ENCODE measurements at places on chromosomes 5 and 9.

DNA sequence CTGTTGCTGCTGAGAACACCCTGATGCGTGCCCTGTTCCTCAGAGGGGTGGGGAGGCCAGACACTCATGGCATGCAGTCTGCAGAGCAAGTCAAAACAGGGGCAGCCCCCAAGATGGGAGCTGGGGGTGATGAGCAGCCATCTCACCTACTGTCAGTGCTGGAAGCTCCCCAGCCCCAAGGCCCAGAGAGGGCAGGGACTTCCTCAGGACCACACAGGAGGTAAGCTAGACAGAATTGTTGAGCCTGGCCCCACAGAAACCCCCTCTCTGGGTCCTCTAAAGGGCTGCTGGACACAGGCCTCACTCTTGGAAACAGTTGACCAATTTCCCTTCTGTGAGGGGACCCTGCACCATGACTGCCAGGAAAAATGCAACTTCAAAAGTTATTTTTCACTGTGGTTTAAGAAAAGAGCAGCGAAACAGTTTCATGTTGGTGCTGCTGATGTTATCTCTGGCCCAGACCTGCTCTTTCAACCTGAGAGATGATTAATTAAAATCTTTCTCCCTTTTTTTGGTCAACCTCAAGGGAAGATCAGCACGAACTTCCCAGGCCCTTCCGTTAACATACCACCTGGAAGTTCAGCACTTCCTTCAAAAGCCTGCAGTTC, 9.6 kb downstream of the CSF2 start:
- DNase-seq = no peak

DNA sequence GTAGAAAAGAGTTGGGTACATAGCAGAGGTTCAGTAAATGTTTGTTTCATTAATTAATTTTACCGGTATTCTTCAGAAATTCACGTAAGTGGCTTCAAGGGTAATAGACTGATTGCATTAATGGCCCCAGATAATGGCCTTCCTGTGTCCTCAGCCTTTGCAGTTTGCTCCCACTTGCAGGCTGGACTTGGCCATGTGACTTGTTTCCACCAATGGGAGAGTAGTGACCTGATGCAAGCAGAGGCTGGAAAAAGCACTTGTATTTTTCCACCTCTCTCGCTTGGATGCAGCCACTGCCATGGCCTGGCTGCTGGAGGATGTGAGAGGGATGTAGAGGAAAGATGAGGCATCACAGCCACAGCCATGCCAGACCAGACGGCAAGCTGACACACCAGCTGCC, 480.9 kb downstream of the CDK5RAP2 start:
- DNase-seq = no peak

DNA sequence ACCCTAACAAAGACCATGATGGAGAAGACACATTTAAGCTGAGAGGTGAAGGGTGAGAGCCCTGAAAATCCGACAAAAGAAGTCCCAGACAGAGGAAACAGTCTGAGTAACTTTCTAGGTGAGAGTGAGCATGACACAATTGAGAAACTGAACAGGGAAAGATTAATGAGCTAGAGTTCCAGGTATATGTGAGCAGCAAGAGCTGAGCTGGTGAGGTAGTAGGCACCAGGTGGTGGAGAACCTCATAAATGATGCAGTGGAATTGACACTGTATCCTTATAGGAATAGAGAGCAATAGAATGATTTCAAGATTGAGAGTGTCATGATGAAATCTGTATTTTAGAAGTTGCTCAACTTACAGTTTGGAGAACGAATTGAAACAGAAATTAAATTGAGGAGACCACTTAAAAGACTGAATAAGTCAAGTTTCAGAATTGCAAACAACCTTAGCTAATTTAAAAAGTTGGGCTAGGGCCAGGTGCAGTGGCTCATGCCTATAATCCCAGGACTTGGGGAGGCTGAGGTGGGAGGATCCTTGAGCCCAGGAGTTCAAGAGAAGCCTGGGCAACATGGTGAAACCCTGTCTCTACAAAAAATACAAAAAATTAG, 89.8 kb downstream of the NREP start:
- no peak for DNase-seq

GRCh38 chr9:13064676-13065075, 214.8 kb downstream of the MPDZ start:
- no peak for DNase-seq

DNA sequence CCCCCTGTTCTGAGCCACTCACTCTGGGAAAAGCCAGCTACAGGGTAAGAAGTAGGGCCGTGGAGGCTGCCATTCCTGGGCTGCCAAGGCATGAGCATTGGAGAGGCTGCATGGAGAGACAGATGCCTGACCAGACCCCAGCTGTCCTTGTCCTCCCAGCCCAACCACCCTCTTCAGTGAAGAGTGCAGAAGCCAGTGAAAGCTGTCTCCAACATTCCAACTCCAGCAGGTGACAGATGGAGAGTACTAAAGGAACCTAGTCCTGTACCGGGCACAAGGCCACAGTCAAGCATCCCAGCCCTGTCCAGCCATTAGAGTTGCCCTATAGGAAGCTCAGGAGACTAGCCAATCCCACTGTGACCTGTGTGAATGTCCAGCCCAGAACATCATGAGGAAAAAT, 165.1 kb downstream of the DIRAS2 start:
- no peak for DNase-seq

- no peak for DNase-seq
These were observed 124.9 kb downstream of the FGF1 start for GRCh38 chr5:142561029-142561428.

- peak; percentile 67 for DNase-seq
These were observed 23.1 kb upstream of the CNOT6 start for GRCh38 chr5:180470966-180471582.

GRCh38 chr9:13424204-13424603, 144.7 kb upstream of the MPDZ start:
- DNase-seq = no peak

- DNase-seq = no peak
These were observed 34.7 kb downstream of the LMNB1 start for GRCh38 chr5:126811515-126812198.

GRCh38 chr5:72326306-72326649, 6.1 kb downstream of the PTCD2 start:
- no peak for DNase-seq

DNA sequence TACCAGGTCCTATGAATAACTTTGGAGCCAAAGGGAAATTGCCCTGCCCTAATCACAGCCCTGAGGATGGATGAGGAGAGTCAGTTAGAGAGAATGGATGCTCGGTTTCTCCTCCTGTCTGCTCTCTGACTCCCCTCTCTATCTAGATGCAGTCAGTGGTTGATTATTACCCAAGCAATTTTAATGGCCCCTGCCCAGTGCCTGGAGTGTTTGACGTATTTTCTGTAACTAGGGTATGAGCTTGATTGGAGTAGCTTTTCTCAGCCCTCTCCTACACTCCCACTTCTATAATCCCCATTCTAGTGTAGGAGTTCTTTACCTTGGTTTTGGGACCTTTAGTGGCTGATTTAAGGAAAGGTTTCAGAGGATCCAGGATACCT, 60.4 kb downstream of the DOCK2 start:
- DNase-seq = no peak

DNA sequence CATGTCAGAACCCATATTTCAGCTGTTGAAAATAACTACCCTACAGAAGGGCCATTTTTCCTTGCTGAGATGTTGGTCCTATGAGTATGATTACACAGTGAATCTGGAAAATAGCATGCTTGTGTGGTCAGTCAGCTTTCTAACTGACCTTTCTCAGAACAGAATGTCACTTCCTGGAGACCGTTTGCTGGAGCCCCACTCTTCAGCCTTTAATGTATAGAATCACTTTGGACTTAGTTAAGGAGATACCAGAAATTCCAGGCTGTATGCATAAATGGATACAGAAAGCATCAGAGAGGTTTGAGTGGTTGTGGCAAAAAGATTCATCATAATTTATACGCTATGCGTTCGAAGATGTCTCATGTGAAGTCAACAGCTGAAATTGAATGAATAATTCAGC, 488.1 kb downstream of the EBF1 start:
- no peak for DNase-seq

GRCh38 chr9:124409410-124409809, 5.8 kb downstream of the PSMB7 start:
- no peak for DNase-seq

- no peak for DNase-seq
These were observed 255.3 kb downstream of the SYK start for GRCh38 chr9:91056917-91057316.

- no peak for DNase-seq
These were observed 44.7 kb downstream of the DIAPH1 start for GRCh38 chr5:141574122-141574510.

Data from H4 (cell line).